ENCODE measurements at places on chromosomes 4 and X. TPM values are rescaled to one million over a fixed set of nuclear protein-coding genes. Genes with fewer than 3 reads are reported as not detected.

- H3K36me3 ChIP-seq = no peaks in the 10 kb centered on the region
- H3K4me3 ChIP-seq = no peak overlapping the region
- DNase-seq = no peak
- H3K27ac ChIP-seq = no peak overlapping the region
- no peaks in the 10 kb centered on the region for H3K27me3 ChIP-seq
- H3K4me1 ChIP-seq = no peaks in the 10 kb centered on the region
Observed at GRCh38 chr4:106299977-106300376, 16.0 kb downstream of the TBCK start.

DNA sequence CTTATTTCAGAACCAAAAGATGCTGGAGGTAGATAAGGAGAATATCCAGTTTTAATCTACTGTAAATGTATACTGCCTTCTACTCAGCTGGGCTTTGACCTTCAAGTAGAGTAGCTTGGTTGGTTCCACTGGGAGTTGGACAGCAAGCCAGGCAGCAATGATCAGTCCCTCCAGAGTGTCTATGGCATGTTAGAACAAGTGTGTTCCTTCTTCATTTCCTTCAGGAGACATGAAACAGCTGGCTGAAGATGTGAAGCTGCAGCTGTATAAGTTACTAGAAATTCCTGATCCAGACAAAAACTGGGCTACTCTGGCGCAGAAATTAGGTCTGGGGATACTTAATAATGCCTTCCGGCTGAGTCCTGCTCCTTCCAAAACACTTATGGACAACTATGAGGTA, 111.1 kb downstream of the NFKB1 start:
- no peak overlapping the region for H3K4me3 ChIP-seq
- peaks cover 13% of the 10 kb centered on the region for H3K36me3 ChIP-seq
- DNase-seq = no peak
- no peaks in the 10 kb centered on the region for H3K27me3 ChIP-seq

- no peaks in the 10 kb centered on the region for H3K4me1 ChIP-seq
- no peak overlapping the region for H3K27ac ChIP-seq
- no peak for DNase-seq
- no peaks in the 10 kb centered on the region for H3K27me3 ChIP-seq
Observed at GRCh38 chr4:165199722-165200121, 7.6 kb upstream of the KLHL2 start.

GRCh38 chr4:34720571-34720970, 1523.7 kb downstream of the ARAP2 start:
- no peak overlapping the region for H3K4me3 ChIP-seq
- H3K36me3 ChIP-seq = no peaks in the 10 kb centered on the region
- no peaks in the 10 kb centered on the region for H3K27me3 ChIP-seq
- H3K27ac ChIP-seq = no peak overlapping the region
- DNase-seq = no peak

DNA sequence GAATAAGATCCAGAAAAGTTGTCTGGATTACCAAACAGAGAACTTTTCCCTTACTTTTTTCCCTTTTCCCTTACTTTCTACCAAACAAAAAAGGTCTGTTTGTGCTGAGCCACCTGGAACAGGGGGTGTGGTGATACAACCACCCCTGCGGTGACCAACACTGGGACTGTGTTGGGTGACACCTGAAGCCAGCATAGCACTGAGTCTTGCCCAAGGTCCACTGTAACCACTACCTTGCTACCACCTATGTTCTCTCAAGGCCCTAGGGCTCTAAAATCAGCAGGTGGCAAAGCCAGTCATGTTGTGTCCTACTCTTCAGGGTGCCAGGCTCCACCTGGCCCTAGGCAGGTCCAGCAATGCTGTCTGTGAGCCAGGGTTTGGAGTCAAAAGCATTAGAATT, 22.8 kb upstream of the UNC5C start:
- no peaks in the 10 kb centered on the region for H3K36me3 ChIP-seq
- no peak overlapping the region for H3K27ac ChIP-seq
- no peaks in the 10 kb centered on the region for H3K27me3 ChIP-seq
- DNase-seq = no peak
- no peaks in the 10 kb centered on the region for H3K4me1 ChIP-seq

DNA sequence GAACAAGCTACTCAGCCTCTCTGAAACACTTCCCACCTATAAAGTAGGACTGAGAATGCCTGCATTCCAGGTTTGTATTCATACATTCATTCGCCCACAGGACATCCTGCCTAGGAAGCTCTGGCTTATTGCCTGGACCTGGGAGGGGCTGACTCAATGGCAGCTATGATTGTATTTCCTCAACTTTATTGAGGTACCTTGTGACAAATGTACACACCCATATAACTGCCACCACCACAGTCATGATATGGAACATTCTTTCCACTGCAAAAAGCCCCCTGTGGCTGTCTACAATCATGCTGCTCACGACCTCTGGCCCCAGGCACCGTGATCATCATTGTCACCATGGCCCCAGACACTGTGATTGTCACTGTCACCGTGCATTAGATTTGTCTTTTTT, 68.3 kb downstream of the ABLIM2 start:
- no peaks in the 10 kb centered on the region for H3K27me3 ChIP-seq
- no peaks in the 10 kb centered on the region for H3K36me3 ChIP-seq
- H3K4me3 ChIP-seq = no peak overlapping the region
- no peak overlapping the region for H3K27ac ChIP-seq
- no peaks in the 10 kb centered on the region for H3K4me1 ChIP-seq

DNA sequence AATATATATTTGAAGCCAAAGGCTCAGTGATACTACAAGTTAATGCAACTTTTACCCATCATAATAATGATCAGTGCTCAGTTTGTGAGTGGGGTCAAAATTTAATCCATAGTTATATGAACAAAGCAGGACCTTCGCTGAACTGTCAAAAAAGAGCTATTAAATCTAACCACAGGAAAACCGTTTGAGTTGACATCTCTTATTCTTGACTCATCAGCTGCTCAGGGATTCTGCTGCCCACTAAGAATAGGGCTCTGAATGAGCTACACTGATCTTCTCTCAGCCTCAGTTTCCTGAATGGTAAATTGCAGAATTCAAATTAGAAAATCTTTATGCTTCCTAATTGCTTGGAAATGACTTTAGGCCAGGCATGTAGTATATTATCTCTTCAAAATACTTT, 44.9 kb upstream of the NAP1L5 start:
- DNase-seq = no peak
- H3K27me3 ChIP-seq = no peaks in the 10 kb centered on the region
- peaks cover 9% of the 10 kb centered on the region for H3K36me3 ChIP-seq
- no peak overlapping the region for H3K27ac ChIP-seq
- H3K4me3 ChIP-seq = no peak overlapping the region

GRCh38 chr4:139917896-139918295, 236.1 kb downstream of the MAML3 start:
- H3K4me1 ChIP-seq = peaks cover 13% of the 10 kb centered on the region
- H3K36me3 ChIP-seq = no peaks in the 10 kb centered on the region
- no peak for DNase-seq
- no peak overlapping the region for H3K4me3 ChIP-seq
- H3K27ac ChIP-seq = no peak overlapping the region

DNA sequence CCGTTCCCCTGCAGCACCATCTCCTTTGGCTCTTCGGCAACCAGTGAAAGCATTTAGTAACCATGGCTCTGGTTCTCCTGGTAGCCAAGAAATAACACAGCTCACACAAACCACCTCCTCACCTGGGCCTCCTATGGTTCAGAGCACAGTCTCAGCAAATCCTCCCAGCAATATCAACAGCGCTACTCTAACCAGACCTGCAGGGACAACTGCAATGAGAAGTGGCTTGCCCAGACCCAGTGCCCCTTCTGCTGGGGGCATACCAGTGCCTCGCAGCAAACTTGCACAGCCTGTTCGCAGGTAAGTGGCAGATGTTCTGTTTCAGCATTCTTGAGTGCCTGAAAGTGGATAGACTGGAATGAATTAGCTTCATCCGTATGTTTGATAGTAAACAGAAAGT, 63.0 kb upstream of the SLC10A4 start:
- H3K4me3 ChIP-seq = no peak overlapping the region
- H3K27me3 ChIP-seq = no peaks in the 10 kb centered on the region
- no peak for DNase-seq
- H3K36me3 ChIP-seq = peaks cover 27% of the 10 kb centered on the region

Gene ETDB
- total RNA-seq = not detected

Gene MAPK10
- 3.7 TPM for total RNA-seq

Gene PABPC4L
- total RNA-seq = 3.1 TPM

Gene ABCE1
- 70.9 TPM for total RNA-seq
